ENCODE measurements at places on chromosomes 5 and 9. TPM values are rescaled to one million over a fixed set of nuclear protein-coding genes. Genes with fewer than 3 reads are reported as not detected.

DNA sequence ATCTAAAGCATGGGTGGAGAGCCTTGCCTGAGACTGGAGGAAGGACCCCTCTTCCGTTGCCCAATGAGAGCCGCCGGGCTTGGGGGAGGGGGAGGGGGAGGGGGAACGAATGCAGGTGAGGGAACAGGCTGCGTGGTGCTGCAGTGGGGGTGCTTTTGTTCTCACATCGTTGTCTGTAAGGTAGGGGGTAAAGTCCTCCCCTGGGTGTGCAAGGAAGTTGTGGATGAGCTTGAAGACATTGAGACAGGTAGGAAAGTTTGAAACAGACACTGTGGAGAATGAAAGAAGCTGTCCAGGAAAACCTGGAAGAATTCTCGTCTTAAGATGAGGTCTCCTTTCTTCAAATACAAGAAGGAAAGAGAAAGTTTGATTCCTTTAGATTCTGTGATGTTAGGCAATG is 94.1 kb upstream of the LIFR start:
- no peak for DNase-seq

DNA sequence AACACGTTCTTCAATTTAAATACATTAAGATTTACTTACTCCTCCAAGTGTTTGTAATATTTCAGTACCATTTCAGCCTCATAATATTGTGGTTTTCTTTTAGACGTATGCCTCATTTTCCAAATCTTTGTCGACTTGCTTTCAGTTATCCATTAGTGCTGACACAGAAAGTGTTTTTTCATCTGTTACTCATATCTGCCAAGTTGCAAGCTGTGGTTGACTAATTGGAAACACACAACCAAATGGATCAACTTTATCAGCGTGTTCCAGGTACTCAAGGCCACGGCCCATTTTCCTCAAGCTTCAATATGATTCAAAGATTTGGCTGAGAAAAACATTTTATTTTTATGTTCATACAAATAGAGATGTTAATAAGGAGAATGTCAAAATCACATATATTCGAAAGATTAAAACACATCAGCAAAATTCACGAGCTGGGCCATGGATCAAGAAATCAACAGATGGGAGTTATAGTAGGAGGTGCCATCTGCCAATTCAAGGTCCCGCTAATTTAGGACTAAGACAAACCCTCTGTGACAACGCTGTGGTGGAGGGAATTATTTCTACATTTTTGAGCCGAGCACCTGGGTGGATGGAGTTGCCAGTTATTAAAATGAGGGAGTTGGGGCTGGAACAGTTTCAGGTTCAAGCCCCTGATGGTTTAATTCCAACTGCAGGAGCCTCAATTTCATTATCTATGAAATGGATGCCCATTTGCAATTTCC is 27.2 kb upstream of the CCNJL start:
- DNase-seq: no peak

The MYOZ3 gene
- 1.3 TPM for total RNA-seq

- DNase-seq: no peak
Measured at GRCh38 chr5:50927953-50928352, 261.5 kb downstream of the PARP8 start.

Measured in posterior vena cava (tissue), 2 donors.